ENCODE measurements at places on chromosomes 2 and 18.

- DNase-seq: no peak
Observed at GRCh38 chr2:151716721-151717120, 17.6 kb downstream of the NEB start.

DNA sequence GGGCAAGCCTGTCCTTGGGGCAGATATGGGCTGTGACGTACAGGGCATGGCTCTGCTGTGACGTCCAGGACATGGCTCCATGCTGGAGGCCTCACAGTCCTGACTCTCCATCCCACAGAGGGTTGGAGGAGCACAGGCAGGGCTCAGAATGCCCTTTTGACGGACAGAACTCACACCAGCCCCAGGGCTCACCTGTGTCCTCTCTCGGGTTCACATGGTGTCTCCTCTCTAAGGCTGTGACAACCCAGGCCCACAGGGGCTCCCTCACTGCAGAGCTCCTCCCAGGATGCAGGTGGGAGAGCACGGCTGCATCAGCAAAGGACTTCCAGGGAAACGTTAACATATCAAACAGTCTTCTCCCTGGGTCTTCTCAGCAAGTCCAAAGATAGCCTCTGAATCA lies 133.8 kb downstream of the EIPR1 start:
- DNase-seq: no peak

DNA sequence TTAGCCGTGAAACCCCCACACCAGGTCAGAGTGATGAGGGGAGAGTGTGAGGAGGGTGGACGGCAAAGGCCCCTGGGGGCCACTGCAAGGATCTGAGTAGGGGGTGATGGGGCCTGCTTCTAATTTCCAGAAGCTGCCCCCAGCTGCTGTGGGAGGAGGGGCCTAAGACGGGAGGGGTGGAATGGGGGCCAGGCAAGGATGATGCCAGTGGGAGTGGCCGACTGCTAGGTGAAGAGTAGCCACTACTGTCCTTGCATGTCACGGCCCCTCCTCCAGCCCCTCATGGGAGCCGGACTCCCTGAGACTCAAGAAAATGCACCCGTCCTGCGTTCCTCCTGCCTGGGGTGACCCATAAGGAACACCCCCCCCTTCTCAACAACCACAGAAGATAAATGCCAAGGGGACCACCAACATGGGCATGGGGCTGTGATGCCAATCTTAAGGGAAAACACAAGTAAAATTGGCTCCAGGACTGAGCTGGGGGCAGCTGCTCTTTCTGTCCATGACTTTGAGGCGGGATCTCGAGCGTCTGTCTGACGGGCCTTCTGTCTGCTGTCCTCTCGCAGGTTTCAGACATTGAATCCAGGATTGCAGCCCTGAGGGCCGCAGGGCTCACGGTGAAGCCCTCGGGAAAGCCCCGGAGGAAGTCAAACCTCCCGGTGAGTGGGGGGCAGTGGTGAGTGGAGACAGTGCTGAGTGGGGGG lies 24.2 kb upstream of the PRLH start:
- no peak for DNase-seq

GRCh38 chr18:79812052-79812451 lies 14.3 kb downstream of the KCNG2 start:
- no peak for DNase-seq

- no peak for DNase-seq
Observed at GRCh38 chr2:38546064-38546463, 56.7 kb downstream of the HNRNPLL start.

GRCh38 chr2:56015711-56016115 lies 92.1 kb upstream of the EFEMP1 start:
- no peak for DNase-seq

DNA sequence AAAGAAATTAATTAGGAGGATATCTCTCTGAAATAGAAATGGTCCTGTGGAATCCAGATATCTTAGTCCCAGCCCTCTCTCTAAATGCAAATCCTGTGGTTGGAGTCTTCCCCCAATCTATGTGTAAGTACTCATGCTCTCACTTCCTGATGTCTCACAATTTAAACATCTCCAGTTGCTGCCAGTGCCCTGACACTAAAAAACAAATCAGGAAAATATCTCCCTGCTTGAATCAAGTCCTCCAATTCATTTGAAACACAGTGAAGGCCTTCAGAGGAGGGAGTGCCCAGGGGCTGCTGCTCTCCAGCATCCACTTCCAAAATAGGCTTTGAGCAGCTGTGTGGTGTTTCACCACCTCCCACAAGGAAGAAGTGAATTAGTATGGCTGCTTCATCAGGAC lies 413.8 kb downstream of the RAD51AP2 start:
- DNase-seq: no peak

DNA sequence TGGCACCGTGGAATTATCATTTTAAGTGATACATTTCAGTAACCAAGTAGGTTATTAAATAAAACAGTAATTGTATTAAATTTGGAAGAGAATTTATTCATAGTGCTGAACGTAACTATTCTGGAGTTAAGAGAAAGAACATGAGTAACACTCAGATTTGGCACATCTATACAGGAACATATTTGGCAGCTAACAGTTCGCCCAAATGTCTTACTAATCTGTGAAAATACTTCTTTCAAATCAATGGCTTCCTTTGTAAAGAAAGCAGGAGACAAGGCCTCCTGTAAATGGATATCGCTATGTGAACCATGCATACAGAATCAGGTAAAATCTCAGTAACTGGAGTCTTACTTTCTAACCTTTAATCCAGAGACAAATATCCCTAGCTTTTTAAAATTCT lies 64.4 kb downstream of the ZNF516 start:
- no peak for DNase-seq

DNA sequence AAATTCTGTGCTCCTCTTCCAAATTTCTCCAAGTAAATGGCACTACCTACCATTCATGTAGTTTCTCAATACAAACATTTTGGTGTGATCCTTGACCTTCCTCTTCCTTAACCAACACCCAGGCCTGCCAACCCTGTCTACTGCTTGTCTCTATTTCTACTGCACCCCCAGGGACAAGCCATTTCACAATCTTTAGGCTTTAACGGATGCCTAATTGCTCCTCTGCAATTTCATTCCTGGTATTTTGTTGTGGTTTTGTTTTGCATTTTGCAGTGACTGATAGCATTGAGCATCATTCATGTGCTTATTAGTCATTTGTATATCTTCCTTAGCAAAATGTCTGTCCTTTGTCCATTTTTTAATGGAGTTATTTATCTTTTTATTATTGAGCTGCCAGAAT lies 10.0 kb downstream of the FAP start:
- no peak for DNase-seq

DNA sequence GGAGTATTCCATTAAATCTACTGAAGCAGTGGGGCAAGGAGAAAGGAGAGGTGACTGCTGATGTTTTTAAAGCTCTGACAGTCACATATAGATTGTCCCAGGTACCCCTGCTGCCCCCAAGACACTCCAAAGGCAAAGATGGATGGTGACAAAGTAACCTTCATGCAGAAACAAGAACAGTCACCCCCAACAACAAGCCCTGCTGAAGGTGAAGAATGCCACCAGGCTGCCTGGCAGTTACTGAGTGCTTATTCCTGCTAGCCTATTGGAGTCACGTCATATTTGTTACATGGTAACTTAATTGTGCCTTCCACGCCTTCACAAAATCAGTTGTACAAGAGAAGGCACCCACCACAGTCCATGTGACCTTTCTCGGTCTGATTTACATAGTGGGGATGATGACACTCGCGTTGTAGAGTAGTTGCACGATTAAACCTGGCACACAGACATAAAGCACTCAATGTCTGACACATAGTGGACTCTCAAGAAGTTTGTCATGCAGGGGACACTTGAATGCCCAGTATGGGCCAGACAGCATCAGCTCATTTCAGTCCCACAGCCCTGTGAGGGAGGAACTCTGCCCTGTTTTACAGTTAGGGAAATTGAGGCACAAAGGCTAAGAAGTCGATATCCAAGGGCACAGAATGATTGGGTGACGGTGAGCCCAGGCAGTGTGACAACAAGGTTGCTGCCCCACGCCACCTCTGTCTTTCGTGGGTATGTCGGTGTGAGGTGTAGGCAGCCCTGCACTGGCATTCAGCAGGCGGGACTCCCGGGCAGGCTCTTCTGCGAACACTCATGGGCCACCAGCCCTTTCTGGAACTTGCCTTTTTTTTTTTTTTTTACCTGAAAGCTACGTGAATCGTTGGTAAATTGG lies 62.7 kb downstream of the ZCCHC2 start:
- peak; percentile 48 for DNase-seq

DNA sequence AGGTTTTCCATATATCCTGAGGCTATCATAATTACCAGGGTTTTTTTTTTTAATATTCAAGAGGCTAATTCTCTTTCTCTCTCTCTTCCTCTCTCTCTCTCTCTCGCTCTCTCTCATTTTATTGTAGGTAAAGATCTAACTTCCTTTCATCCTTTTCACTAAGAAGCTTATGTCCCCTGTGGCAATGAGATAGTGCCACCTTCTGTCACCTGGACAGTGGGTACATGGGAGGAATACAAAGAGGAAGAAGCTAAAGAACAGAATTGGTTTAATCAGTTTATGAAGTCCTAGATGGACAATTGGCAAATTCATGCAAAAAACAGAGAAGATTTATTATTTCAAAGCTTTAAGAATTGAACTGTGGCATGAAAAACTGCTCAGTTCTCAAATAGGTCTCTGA lies 1582.3 kb upstream of the TMEFF2 start:
- DNase-seq: no peak

GRCh38 chr2:71974846-71975245 lies 172.8 kb downstream of the CYP26B1 start:
- DNase-seq: no peak

DNA sequence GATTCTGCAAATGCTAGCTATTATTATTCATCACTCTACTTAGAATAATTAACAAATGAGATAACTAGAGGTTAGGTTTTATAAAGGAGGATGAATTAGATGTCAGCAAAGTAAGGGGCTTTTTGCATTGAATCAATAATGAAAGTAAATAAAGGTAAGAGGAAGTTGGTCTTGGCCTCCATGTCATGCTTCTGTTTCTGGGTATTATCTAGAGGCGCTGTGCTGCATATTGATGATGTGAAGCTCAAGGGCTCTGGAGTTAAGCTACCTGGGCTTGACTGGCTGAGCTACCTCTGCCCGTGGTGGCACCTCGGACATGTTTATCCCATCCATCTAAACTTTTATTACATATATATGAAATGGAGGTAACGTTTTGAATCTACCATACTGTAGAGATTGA lies 350.9 kb downstream of the PARD3B start:
- no peak for DNase-seq

GRCh38 chr2:28268386-28268785 lies 124.3 kb upstream of the FOSL2 start:
- DNase-seq: no peak

- DNase-seq: no peak
Observed at GRCh38 chr2:24986372-24986771, 14.6 kb upstream of the DNAJC27 start.

GRCh38 chr2:29249666-29250253 lies 134.5 kb downstream of the CLIP4 start:
- DNase-seq: no peak

DNA sequence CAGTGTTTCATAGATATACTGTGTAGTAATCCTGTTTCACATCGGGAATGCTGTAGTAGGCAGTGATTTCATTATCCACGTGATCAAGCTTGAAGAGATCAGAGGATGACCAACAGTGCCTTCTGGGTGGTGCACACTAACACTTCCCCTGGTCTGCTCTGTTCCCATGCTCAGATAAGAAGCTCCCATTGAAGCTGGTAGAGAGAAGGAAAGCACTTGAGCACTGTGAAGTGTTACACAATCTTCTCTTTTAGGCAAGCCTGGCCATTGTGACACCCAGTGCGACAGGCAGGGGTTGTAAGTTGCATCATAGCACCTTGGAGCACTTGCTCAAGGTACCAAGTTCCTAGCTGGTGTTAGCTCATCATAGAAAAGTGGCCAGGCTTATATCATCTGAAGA lies 30.6 kb upstream of the GPD2 start:
- no peak for DNase-seq

- no peak for DNase-seq
Observed at GRCh38 chr2:173986805-173987204, 21.6 kb upstream of the SP3 start.

DNA sequence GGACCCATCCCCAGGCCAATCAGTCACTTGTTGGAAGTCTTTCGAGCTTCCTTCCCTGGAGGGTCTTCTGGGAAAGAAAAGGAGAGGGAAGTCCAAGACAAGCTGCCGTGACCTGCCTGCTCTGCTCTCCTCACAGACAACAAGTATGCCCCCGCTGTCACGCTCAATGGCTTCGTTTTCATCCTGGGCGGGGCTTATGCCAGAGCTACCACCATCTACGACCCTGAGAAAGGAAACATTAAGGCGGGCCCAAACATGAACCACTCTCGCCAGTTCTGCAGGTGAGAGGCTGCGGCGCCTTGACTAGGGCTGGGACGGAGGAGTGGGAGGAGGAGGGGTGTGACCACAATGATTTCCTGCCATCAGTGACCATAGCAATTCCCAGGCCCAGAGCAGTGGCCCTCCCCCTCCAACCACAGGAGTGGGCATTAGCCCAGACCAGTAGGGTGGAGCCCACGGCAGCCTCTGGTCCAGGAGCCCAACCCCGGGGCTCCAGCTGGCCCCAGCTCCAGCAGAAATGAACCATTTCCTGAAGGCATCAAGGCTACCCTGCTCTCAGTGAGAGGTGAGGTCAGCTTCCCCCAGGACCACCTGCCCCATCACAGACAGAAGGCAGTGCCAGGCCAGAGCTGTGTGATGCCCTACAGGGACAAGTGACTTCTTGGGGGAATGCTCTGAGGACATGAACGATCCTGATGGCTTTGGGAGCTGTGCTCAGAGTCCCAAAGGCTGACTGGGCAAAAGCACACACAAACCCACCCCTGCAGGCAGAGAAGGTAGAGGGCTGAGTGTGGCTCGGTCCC lies 223.1 kb downstream of the ATAD2B start:
- no peak for DNase-seq

DNA sequence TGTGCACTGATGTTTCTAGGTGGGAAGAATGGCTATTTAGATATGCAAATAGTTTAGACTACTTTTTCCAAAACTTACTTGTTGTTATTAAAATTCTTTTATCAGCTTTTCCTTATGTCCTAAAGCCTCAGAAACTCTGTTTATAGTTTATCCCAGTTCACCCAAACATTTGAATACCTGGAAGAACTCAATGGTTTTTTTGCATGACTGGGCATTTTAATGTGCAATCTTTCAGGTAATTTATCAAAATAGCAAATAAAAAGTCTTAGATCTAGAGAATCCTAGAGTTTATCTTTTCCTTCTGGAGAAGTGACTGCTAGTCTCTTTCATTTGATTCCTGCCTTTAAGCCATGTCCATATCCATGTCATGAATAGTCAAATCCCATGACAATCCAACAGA lies 9.6 kb upstream of the ADAM23 start:
- no peak for DNase-seq

- DNase-seq: no peak
Observed at GRCh38 chr2:46257476-46257875, 39.7 kb upstream of the EPAS1 start.

- no peak for DNase-seq
Observed at GRCh38 chr2:67576991-67577390, 179.9 kb downstream of the ETAA1 start.

Data from stimulated activated CD4-positive, alpha-beta T cell treated with anti-CD3 and anti-CD28 coated beads, Interleukin-12 subunit alpha, Interleukin-12 subunit beta, amount 100 ng/mL, for 48 hours (primary cell).